Stimulated activated CD8-positive, alpha-beta memory T cell treated with anti-CD3 and anti-CD28 coated beads, Interleukin-4, amount 100 ng/mL, for 4 hours (primary cell): ENCODE measurements at places on chromosomes 11 and 22.

DNA sequence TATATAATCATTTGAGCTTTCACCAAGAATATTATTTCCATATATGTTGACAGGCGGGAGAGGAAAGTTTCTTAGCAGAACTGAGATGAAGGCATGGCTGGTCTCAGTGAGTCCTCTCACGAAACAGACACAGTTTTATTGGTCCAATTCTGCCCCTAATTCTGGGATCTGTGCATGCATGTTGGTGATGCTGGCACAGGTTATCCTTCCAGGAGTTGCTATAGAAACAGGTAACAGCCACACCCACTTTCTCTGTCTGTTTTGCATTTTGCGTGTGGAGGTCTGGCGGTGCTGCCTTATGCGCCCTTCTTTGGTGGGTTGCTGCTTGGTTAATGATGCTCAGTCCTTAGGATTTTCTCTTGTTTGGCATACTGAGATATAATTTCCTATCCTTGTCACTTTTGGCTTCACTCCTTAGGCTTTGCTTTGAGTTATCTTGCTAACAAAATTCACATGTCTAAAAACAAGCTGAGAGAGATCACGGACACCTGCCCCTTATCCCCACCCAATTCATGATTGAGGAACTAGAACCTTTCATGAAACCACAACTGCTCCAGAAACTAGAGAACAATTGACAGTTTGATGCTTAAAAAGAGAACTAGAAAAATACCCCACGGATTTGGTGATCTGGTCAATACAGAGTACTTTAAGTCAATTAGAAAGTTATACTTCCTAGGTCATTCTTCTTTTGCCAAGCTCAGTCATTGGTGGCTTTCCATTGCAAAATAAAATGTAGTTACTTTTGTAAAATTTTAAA, 189.3 kb downstream of the FAT3 start:
- no peak for DNase-seq

DNA sequence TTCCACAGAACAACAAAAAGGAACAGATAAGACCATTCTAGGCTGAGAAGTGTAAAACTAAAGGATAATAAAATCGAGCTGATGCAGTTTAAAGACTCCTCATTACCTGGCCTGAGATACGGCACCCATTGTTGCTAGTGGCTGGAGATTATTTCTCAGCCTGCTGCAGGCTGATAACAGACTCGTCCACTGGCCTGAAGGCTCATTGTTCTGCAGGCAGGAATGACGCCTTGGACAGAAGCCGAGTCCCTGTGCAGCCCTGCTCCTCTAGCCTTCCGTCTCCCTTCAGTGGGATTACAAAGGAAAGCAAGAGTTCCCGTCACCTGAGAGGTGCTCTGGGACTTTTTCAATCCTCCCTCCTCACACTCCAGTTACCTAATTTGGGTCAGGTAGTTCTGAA, 1065.3 kb downstream of the OPCML start:
- no peak for DNase-seq

GRCh38 chr11:3178349-3178748, 13.2 kb upstream of the OSBPL5 start:
- DNase-seq: no peak

DNA sequence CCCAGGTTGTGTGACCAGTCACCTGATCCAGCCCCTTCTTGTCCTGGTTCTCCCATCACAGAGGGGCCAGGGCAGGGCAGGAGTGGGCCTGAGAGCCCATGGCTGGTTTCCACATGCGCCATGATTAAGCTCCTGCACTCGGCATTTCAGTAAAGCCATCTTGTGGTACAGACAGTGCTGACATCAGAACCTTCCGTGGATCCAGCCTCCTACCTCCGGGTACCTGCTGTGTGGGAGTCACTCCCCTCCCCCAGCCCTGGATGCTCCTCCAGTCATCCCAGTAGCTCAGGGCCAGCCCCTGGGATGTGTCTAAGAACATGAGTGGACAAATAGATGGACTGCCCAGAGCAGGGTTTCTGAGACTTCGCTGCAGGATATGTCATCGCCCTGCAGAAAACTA, 22.1 kb upstream of the MGAT3 start:
- no peak for DNase-seq

DNA sequence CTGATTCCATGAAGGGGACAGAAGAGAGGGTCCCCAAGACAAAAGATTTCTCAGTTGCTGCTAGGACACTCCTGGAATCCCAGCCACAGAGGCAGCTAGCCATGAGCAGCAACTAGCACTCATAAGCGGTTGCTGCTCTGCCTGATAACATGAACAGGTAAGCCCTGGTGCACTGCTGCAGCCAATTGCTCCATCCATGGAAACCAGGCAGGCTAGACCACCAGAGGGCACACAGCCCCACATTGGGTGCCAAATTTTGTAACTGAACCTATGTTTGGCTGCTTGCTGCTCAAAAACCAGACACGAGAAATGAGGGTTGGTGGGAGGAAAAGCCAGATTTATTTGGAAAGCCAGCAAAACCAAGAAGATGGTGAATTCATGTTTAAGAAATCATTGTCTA, 21.9 kb upstream of the QSER1 start:
- no peak for DNase-seq

GRCh38 chr11:121445071-121445768, 6.9 kb upstream of the SORL1 start:
- DNase-seq: no peak

- no peak for DNase-seq
These were observed 84.9 kb upstream of the PRR5 start for GRCh38 chr22:44616882-44617655.

DNA sequence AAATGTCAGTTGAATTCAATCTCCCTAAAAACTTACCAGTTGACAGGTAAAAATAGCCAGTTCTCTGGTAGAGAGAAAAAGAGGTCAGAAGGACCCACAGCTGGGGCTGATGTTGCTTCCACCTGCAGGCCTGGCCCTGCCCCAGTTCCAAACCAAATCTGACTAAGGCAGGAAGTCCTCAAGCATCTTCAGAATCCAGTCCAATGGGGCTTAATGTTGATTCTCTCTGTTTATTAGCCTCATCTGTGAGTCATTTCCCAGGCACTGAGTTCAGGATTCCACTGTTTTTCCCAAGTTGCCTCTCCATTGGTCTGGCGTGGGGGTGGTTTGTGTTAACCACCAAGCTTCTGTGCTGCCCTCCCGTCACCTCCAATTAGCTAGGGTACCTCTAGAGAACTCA, 601.8 kb downstream of the INSC start:
- no peak for DNase-seq

- no peak for DNase-seq
These were observed 34.2 kb downstream of the LRRC10B start for GRCh38 chr11:61542705-61543104.

DNA sequence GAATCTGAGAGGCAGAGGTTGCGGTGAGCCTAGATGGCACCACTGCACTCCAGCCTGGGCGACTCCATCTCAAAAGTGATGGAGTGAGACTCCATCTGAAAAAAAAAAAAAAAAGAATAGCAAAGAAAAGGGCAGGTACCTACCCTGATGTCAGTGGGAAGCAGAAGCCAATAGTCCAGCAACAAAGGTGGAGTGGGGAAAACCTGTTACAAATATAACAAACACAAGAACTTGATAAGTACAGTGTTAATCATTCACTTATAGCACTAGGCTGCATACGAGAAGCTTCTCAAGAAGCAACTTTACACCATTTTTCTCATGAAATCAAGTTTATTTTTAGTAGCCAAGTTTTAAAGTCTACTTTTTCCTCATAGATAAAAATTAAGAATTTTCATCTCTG, 62.5 kb upstream of the YWHAH start:
- no peak for DNase-seq
